Neuronal stem cell (in vitro differentiated cells): ENCODE measurements at places on chromosomes 1 and 21.

- no peaks in the 10 kb centered on the region for H3K27me3 ChIP-seq
- H3K36me3 ChIP-seq, result peaks cover 9% of the 10 kb centered on the region
- no peak overlapping the region for H3K27ac ChIP-seq
- peaks cover 2% of the 10 kb centered on the region for H3K4me1 ChIP-seq
Measured at GRCh38 chr1:6889875-6890480, 104.7 kb downstream of the CAMTA1 start.

DNA sequence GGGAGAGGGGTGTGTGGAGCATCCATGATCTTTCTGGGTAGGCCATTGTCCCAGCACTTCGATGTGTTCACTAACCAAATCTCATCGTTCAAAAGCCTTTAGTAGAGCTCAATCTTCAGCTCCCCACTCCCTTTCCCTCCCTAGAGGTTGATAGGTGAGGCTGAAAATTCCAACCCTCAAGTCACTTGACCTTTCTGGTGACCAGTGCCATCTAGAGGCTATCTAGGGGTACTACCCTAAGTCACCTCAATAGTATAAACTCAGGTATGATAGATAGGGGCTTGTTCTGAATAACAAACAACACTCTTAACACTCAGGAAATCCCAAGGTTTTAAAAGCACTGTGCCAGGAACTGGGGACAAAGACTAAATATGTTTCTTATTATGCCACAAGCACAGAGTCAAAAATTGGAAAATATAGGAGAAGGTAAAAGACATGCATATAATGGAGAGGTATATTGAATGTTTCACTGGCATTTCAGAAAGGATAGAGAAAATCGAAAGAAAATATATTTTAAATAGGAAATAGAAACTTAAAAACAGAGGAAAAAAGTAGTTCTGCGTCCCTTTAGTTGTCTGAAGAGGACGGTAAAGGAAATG, 42.9 kb upstream of the CD53 start:
- H3K4me3 ChIP-seq, result no peak overlapping the region
- no peaks in the 10 kb centered on the region for H3K4me1 ChIP-seq
- H3K27me3 ChIP-seq, result no peaks in the 10 kb centered on the region
- H3K27ac ChIP-seq, result no peak overlapping the region
- DNase-seq, result peak; percentile 14

- H3K4me1 ChIP-seq, result no peaks in the 10 kb centered on the region
- no peaks in the 10 kb centered on the region for H3K36me3 ChIP-seq
- H3K27ac ChIP-seq, result no peak overlapping the region
- peak; percentile 70 for DNase-seq
Measured at GRCh38 chr1:209190591-209191261, 392.8 kb upstream of the CAMK1G start.

DNA sequence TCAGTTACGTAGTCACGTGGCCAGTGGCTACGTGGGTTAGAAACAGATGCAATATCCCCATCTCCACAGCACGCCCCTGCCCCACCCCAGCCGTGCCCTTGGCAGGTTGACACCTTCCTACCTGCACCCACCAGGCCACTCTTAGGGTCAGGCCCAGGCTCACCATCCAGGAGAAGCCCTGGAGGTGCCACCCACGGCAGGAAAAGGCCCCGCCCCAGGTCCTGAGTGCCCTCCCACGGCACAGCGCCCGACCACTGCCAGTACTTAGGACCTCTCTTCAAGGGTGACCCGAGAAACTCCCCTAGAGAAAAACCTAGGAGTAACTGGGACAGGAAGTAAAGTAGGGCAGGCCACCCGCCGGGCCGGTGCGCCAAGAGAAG, 1.5 kb downstream of the C1orf35 start:
- H3K27ac ChIP-seq, result no peak overlapping the region
- H3K4me3 ChIP-seq, result peak overlapping the region; percentile 89
- H3K4me1 ChIP-seq, result no peaks in the 10 kb centered on the region
- DNase-seq, result no peak
- H3K36me3 ChIP-seq, result peaks cover 49% of the 10 kb centered on the region

GRCh38 chr1:200488375-200489165, 78.7 kb upstream of the ZNF281 start:
- no peaks in the 10 kb centered on the region for H3K36me3 ChIP-seq
- DNase-seq, result peak; percentile 53

GRCh38 chr1:53634571-53634979, 104.4 kb downstream of the GLIS1 start:
- H3K27ac ChIP-seq, result no peak overlapping the region
- peaks cover 2% of the 10 kb centered on the region for H3K4me1 ChIP-seq
- no peak for DNase-seq
- H3K4me3 ChIP-seq, result no peak overlapping the region
- H3K36me3 ChIP-seq, result no peaks in the 10 kb centered on the region

DNA sequence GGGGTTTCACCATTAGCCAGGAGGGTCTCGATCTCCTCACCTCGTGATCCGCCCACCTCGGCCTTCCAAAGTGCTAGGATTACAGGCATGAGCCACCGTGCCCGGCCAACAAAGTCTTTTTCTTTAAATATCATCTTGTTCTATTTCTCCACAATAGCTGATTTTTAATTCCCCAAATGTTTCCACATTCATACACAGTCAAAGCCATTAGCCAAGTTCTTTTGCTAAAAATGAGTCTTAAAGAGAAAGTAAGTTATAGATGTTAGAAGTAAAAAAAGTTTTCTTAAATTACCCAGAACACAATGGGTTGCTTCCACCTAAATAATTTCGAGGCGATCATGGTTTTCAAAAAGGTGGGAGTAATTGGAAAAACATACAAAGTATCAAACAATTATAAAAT, 30.6 kb downstream of the C2CD2 start:
- H3K27me3 ChIP-seq, result no peaks in the 10 kb centered on the region
- H3K4me1 ChIP-seq, result peaks cover 1% of the 10 kb centered on the region
- no peak overlapping the region for H3K4me3 ChIP-seq
- DNase-seq, result no peak
- H3K27ac ChIP-seq, result no peak overlapping the region

- H3K4me1 ChIP-seq, result no peaks in the 10 kb centered on the region
- no peak overlapping the region for H3K4me3 ChIP-seq
- no peak for DNase-seq
- H3K36me3 ChIP-seq, result no peaks in the 10 kb centered on the region
Measured at GRCh38 chr1:21188235-21188634, 11.5 kb upstream of the EIF4G3 start.

- DNase-seq, result no peak
- H3K36me3 ChIP-seq, result no peaks in the 10 kb centered on the region
- no peak overlapping the region for H3K27ac ChIP-seq
- no peak overlapping the region for H3K4me3 ChIP-seq
- no peaks in the 10 kb centered on the region for H3K27me3 ChIP-seq
Measured at GRCh38 chr1:153397924-153398651, 7.2 kb upstream of the S100A8 start.

GRCh38 chr1:96538111-96538641, 183.4 kb upstream of the PTBP2 start:
- H3K27me3 ChIP-seq, result no peaks in the 10 kb centered on the region
- H3K4me3 ChIP-seq, result no peak overlapping the region
- no peak overlapping the region for H3K27ac ChIP-seq
- no peak for DNase-seq
- no peaks in the 10 kb centered on the region for H3K36me3 ChIP-seq
- no peaks in the 10 kb centered on the region for H3K4me1 ChIP-seq

DNA sequence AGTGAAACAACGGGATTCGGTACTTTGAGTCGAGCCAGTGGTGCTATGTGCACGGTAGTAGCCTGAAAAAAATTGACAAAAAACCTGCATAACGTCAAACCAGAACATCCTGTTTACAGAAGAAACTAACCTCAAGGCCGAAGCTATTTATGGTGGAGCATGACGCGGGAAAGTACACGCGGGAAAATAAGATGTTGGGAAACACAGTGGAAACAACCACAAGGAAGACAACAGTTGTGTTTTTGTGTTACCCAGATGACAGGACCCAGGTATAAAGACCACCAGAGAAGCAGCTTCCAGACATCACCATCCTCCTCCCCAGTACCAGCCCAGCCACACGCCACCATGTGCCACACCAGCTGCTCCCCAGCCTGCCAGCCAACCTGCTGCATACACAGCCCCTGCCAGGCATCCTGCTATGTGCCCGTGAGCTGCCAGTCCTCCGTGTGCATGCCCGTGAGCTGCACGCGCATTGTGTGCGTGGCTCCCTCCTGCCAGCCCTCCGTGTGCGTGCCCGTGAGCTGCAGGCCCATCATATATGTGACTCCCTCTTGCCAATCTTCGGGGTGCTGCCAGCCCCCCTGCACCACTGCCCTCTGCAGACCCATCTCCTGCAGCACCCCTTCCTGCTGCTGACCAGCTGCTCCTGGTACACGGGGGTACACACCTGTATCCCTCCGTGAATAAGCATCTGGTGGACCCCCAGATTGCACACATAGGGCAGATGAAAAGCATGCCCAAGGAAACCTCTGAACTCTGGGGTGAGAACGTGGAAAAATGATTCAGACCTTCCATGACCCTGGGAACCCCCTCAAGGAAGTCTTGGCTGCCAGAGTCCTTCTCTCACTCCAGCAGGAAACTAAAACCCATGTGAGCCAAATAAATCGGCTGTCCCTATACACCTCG, at the start of gene KRTAP12-3:
TSS of gene KRTAP12-3 (plus strand) at position 298 of the 906 bp plus-strand sequence. CDS start at position 346, 48 bp downstream.
- no peak for DNase-seq
- H3K27ac ChIP-seq, result no peak within 1 kb of the TSS
- H3K36me3 ChIP-seq, result no peaks in the 10 kb centered on the region
- no peaks in the 10 kb centered on the region for H3K4me1 ChIP-seq
- peak within 1 kb of the TSS; percentile 3 for H3K4me3 ChIP-seq

GRCh38 chr1:16043521-16043920, at the start of gene CLCNKB:
Gene CLCNKB, plus strand, starts transcription at chr1:16043782. Its CDS starts 711 bp downstream, at chr1:16044493.
- H3K27me3 ChIP-seq, result peaks cover 2% of the 10 kb centered on the region
- no peak for DNase-seq

DNA sequence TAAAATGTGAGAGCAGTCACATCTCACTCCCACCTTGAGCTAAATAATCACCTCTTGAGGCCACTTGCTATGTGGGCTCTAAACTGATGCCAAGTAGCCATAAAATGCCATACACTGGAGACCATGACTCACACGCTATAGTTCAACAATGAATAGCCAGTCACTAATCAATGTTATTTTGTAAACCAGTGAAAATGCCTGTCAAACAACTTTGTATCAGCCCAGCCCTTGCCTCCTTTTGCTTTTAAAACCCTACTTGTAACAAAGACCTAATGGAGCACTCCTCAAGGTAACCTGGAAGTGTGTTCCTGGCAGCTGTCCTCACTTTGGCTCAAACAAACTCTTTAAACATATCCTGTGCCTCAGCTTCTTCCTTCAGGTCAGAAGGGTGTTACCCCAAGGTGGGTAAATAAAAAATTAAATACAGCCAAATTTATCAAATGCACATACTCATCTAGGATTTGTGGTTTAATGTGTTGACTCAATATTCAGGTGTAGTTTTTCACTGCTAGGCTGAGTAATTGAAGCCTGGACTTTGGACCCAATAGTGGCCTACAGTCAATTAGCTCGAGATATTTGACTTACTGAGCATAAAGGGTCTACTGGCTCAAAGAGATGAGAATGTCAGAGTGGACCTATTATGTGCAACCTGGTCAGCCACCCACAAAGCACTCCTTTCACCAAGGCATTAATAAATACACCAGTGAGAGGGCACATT, 154.3 kb downstream of the COQ8A start:
- H3K36me3 ChIP-seq, result peaks cover 41% of the 10 kb centered on the region
- H3K4me3 ChIP-seq, result no peak overlapping the region
- H3K27ac ChIP-seq, result no peak overlapping the region
- no peaks in the 10 kb centered on the region for H3K27me3 ChIP-seq

DNA sequence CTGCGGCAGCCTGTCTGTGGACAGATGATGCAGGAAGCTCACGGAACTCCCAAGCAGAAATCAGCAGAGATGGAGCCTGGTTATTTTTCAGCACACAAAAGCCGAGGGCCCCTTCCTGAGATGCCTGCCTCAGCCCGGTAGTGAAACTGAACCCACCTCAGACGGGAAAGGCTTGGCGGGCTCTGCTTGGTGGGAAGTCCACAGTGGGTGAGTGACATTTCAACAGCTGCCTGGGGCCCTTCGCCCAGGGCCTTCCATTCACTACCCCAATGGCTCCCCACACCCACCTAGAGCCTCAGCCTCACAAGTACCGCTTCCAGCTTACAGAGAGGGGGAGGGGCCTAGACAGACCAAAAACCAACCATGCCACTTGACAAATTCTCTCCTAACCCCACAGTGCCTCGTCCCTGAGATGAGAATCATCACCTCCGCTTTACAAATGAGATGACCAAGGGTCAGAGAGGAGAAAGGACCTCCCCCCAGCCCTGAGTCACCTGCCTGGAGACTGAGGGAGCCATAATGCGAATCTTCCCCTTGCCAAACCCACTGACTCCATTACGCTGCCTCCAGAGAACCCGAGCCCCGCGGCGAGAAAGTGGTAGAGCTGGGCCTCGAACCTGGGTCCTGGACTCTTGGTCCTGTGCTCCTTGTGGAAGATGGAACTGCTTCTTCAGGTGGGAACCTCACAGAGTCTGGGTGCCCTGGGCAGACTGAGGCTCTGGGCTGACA, 3.4 kb upstream of the ECE1 start:
- no peak overlapping the region for H3K4me3 ChIP-seq
- DNase-seq, result no peak
- peaks cover 22% of the 10 kb centered on the region for H3K27me3 ChIP-seq
- H3K27ac ChIP-seq, result no peak overlapping the region
- peaks cover 10% of the 10 kb centered on the region for H3K4me1 ChIP-seq

- no peaks in the 10 kb centered on the region for H3K36me3 ChIP-seq
- no peak overlapping the region for H3K27ac ChIP-seq
- peaks cover 5% of the 10 kb centered on the region for H3K4me1 ChIP-seq
- H3K4me3 ChIP-seq, result no peak overlapping the region
Measured at GRCh38 chr1:154431586-154432373, 26.6 kb downstream of the IL6R start.

GRCh38 chr1:87134061-87134460, 194.6 kb upstream of the LMO4 start:
- H3K27me3 ChIP-seq, result peaks cover 29% of the 10 kb centered on the region
- no peak overlapping the region for H3K27ac ChIP-seq
- H3K36me3 ChIP-seq, result no peaks in the 10 kb centered on the region
- H3K4me1 ChIP-seq, result no peaks in the 10 kb centered on the region
- no peak for DNase-seq
- no peak overlapping the region for H3K4me3 ChIP-seq

GRCh38 chr1:64921771-64922170, 44.6 kb downstream of the JAK1 start:
- no peaks in the 10 kb centered on the region for H3K27me3 ChIP-seq
- no peak overlapping the region for H3K4me3 ChIP-seq
- H3K27ac ChIP-seq, result no peak overlapping the region
- no peaks in the 10 kb centered on the region for H3K36me3 ChIP-seq
- no peak for DNase-seq
- H3K4me1 ChIP-seq, result no peaks in the 10 kb centered on the region

- no peaks in the 10 kb centered on the region for H3K36me3 ChIP-seq
- DNase-seq, result no peak
- H3K4me3 ChIP-seq, result no peak overlapping the region
- peaks cover 2% of the 10 kb centered on the region for H3K4me1 ChIP-seq
Measured at GRCh38 chr1:24636661-24637357, 6.3 kb upstream of the SRRM1 start.

- H3K4me3 ChIP-seq, result no peak overlapping the region
- no peaks in the 10 kb centered on the region for H3K27me3 ChIP-seq
- H3K27ac ChIP-seq, result no peak overlapping the region
- H3K36me3 ChIP-seq, result no peaks in the 10 kb centered on the region
Measured at GRCh38 chr1:211920602-211921226, 90.2 kb upstream of the LPGAT1 start.

GRCh38 chr1:99590578-99591209, 55.2 kb upstream of the PALMD start:
- H3K4me1 ChIP-seq, result no peaks in the 10 kb centered on the region
- H3K27ac ChIP-seq, result no peak overlapping the region
- H3K27me3 ChIP-seq, result no peaks in the 10 kb centered on the region
- no peak for DNase-seq
- H3K4me3 ChIP-seq, result no peak overlapping the region

- no peak for DNase-seq
- H3K27ac ChIP-seq, result no peak overlapping the region
- H3K4me1 ChIP-seq, result peaks cover 3% of the 10 kb centered on the region
- H3K36me3 ChIP-seq, result no peaks in the 10 kb centered on the region
Measured at GRCh38 chr1:67350783-67351182, 43.1 kb downstream of the IL12RB2 start.
